Right lobe of liver (tissue), 6 donors: ENCODE measurements at places on chromosomes 1 and 21. TPM values are rescaled to one million over a fixed set of nuclear protein-coding genes. Genes with fewer than 3 reads are reported as not detected.

- peak; percentile 72 for DNase-seq
These were observed 34.9 kb upstream of the PPP1R15B start for GRCh38 chr1:204446413-204447111.

DNA sequence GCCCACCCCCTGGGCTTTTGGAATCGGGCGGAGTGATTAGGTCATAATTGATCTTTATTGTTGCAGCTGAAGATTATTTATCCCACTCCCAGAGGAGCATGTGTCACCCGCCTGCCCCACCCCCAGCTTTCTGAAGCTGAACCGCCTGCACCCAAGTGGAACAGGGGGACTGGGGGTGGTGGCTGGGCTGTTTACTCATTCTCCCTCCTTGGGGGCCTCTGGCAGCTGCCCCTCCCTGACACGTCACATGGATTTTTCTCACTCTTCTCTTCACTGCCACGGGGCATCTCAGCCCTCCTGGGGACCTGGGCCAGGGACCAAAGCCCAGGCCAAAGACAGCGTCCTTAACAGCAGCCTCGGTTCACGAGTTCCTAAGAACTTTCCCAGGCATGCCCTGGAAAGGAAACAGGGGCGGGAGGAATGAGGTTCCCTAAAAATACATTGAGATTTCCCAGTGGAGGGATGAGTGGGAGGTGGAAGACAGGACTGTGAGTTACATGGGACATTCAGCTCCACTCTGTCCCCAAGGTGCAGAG is 31.6 kb upstream of the SOX13 start:
- DNase-seq: no peak

DNA sequence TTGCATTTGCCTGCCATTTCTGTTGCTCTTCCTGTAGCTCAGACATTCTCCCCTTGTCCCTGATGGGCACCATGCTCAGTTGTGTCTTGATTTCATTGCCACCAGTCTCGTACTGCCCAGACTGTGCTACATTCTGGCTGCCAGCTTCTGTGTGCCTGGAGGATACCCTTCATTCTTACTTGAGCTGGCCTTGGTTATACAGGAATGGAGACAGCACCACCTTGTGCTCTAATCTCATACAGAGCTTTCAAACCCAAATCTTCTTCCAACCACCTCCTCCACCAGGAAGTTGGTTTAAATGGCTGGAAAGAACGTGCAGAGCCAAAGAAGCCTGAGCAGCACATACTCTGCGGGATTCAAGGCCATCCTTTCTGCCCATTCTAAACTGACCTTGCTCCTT is 165.3 kb downstream of the SLC35F3 start:
- DNase-seq: no peak

GRCh38 chr1:115329965-115330364 is 8.1 kb downstream of the NGF start:
- DNase-seq: no peak

DNA sequence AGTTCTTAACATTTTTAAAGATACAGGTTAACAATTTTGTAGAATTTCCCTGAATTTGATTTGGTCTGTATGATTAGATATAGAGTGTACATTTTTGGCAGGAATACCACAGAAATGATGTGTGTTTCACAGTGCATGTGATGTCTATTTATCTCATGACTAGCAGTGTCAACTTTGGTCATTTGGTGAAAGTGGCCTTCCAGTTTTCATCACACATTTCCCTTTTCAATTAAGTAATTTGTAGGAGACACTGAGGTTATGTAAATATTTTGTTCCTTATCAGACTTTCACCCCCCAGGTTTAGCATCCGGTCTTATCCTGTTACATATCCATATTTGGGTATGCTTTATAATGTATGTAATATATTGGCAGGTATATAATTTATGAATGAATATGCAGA is 41.8 kb downstream of the MAP3K7CL start:
- DNase-seq: no peak

- DNase-seq: no peak
These were observed 49.7 kb downstream of the PBX1 start for GRCh38 chr1:164608651-164609057.

GRCh38 chr1:6554907-6555778 is at the start of gene TAS1R1:
TAS1R1 (plus strand) TSS chr1:6555307; CDS start chr1:6555374, 67 bp downstream.
- DNase-seq: peak; percentile 55

DNA sequence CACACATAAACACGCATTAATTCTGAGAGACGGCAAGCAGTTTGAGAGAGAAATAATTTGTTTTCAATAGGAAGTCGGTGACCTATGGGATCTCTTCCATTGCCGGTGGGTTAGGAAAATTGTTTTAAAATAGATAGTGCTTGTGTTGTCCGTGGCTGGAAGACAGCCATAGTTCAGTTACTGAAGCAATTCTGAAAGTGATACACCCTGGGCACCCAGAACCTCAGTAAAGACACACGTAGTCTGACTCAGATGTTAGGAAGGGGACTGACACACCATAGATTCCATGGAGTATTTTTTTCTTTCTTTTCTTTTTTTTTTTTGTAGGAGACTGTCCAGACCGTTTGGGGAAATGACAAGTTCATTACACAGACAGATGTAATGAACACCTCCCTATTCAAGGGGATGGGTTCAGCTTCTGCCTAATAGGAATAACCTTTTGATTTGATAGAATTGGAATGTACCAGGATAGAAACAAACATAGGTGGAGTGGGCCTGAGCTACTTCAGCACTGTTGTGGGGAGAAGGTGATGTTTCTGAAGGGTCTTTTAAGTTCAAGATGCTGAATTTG is 1.6 kb downstream of the C1orf21 start:
- no peak for DNase-seq

DNA sequence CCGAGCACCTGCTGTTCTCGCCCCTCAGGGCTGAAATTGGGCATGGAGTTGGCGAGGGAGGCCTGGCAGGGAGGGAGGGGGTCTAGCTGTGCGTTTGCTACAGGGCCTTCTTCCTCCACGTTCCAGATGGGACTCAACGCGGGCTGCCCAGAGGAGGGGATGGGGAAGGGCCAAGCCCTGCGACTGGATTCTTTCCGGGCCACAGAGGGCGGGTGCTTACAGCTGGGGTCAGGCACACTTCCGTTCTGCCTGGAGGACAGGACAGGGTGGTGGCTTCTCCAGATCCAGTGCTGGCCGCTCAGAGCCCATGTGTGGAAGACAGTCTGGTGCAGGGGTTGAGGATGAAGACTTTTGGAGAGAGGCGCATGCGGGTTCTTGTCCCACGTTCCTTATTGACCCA is 90.0 kb downstream of the EDEM3 start:
- no peak for DNase-seq

DNA sequence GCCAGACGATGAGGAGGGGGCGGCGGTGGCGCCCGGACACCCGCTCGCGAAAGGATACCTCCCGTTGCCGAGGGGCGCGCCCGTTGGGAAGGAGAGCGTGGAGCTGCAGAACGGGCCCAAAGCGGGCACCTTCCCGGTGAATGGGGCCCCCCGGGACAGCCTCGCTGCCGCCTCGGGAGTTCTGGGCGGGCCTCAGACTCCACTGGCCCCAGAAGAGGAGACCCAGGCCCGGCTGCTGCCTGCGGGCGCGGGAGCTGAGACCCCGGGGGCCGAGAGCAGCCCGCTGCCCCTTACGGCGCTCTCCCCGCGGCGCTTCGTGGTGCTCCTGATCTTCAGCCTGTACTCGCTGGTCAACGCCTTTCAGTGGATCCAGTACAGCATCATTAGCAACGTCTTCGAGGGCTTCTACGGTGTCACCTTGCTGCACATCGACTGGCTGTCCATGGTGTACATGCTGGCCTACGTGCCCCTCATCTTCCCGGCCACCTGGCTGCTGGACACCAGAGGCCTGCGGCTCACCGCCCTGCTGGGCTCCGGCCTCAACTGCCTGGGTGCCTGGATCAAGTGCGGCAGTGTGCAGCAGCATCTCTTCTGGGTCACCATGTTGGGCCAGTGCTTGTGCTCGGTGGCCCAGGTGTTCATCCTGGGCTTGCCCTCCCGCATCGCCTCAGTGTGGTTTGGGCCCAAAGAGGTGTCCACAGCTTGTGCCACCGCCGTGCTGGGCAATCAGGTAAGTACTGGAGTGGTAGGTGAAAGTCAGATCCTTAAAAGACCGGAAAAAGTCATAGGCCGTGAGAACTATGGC is 588 bp downstream of the FLVCR1 start:
- DNase-seq: peak; percentile 36

DNA sequence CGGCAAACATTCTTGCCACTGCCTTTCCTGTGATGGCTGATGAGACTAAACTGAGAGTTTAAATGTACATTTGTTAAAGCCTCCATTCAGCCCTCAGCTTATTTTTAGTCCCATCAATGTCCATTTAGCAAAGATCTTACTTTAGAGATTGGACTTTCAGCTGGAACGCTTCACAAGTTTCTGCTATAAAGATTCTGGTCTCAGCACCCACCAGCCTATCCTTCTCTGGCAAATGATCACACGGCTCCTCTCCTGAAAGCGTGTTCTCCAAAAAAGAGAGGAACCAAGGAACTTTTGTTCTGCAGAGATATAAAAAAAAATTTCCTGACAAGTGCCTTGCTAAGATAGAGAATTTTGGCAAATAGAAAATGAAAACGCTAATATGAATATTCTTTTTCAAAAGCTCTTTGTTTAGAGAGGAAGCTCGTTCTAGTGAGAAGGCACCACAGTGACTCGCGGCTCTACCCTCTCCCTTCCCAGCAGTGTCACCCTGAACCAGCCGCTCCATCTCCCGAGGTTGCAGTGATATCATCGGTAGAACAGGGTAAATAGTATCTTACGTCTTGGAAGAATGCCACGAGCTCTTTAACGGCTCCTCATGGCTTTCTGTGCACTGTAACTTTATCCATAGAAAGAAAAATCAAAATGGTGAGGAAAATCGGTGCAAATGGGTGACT is 200.2 kb downstream of the APP start:
- no peak for DNase-seq

- no peak for DNase-seq
These were observed 101.9 kb downstream of the PRRX1 start for GRCh38 chr1:170765712-170766330.

- DNase-seq: no peak
These were observed 98.8 kb downstream of the FOXD2 start for GRCh38 chr1:47536646-47537118.

DNA sequence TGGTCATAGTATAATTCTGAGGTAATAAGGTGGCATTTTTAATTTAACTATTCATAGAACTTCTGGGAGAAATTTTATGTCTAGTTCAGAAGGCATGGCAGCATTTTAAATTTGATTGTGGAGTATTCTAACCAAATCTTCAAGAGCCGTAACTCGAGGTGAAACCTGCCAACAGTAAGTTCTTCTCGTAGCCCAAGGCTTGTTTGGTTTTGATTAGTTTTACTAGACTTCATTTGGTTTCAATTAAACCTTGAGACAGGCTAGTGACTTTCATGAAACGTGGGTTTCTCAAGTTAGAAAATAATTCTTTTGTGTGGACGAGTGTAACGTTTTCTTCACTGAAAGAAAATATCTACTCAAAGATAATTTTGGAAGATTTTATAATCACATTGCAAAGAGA is 395.5 kb downstream of the USP25 start:
- no peak for DNase-seq

DNA sequence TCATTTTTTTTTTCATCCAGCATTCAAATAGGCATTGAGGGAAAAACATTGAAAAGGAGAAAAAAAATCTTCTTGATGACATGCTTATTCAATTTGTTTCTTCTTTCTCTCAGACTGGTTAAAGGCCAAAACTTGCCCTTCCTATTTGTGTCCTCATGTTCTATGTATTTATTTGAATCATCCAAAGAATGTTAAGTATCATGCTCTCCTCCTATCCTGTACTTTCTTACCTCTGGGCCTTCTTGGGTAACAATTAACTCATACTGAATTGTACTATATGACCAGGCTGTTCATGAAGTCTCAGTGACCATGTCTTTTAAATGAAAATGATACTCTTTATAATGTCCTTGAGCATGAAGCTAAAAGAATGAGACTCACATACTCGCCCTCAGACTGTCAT is 36.5 kb upstream of the DENND1B start:
- no peak for DNase-seq

DNA sequence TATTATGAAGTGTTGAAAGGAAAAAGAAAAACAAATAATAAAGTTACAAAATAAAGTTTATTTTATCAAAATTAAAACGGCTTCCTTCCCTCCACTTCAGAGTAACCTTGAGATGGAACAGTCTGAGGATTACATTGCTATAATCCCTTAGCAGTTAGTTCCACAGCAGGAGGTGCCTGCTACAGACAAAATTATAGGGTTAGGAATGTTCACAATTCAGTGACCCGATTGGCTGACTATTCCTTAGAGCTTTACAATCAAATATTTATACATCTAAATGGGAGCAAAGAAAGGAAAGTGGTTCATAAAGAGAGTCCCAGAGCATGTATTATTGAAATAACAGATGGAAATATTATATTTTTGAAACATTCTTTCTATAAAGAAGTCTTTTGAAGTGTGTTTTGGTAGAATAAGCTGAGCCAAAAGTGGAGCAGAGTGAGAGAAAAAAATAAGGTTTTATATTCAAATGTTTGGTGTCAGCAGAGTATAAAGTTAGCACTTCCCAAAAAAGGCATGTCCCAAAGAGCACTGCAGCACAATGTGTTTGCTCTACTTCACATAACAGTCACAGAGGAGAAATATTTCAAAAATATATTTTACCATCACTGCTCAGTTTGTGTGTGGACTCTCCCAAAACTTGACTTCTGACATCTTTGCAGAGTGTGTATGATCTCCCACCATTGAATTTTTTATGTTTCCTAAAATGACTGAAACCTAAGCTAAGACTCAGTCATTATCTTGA is 71.4 kb upstream of the GORAB start:
- no peak for DNase-seq

- DNase-seq: no peak
These were observed 3.5 kb upstream of the ILDR2 start for GRCh38 chr1:166978821-166979220.

DNA sequence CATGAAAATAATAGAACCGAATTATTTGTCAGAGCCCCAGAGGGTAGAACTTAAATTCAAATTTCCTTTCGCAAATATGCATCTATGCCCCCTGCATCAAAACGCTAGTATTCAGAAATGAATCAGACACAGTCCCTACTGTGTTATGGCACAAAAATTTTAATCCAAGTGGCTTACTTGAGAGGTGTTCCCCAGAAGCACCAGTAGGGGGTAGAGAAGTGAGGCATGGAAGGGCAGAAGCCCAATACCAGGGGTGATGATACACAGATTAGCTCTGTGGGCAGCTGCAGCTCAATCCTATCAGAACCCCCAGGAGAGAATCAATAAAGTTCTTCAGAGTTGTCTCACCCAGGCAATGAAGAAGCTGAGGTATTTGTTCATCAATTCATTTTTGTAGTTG is 342.2 kb downstream of the OMA1 start:
- no peak for DNase-seq

Gene ZSCAN20
- 1.8 TPM for total RNA-seq

Gene AGO4
- 10.4 TPM for total RNA-seq

Gene HES4
- total RNA-seq: 21.5 TPM

Gene TMEM234
- total RNA-seq: 7.2 TPM

Gene TSPEAR
- not detected for total RNA-seq

Gene SAMD11
- 4.3 TPM for total RNA-seq

Gene ADCY10
- 2.3 TPM for total RNA-seq

Gene MCOLN3
- total RNA-seq: 0.18 TPM

Gene LRRN2
- 0.37 TPM for total RNA-seq

Gene CRYAA
- total RNA-seq: 0.80 TPM

Gene GSTM1
- not detected for total RNA-seq

Gene NFASC
- total RNA-seq: 6.8 TPM

Gene FRRS1
- total RNA-seq: 29.3 TPM

Gene E2F2
- 1.2 TPM for total RNA-seq

Gene OPRD1
- total RNA-seq: not detected

Gene APCS
- 1,116 TPM for total RNA-seq

Gene CLCA1
- not detected for total RNA-seq

Gene LCE3E
- not detected for total RNA-seq

Gene PTAFR
- total RNA-seq: 1.6 TPM

Gene PALMD
- 17.2 TPM for total RNA-seq

Gene HES3
- not detected for total RNA-seq

Gene NEK2
- total RNA-seq: 0.50 TPM
